ENCODE measurements at places on chromosomes 6 and 20. TPM values are rescaled to one million over a fixed set of nuclear protein-coding genes. Genes with fewer than 3 reads are reported as not detected.

- DNase-seq, result no peak
Observed at GRCh38 chr6:144481527-144481926, 196.4 kb downstream of the UTRN start.

DNA sequence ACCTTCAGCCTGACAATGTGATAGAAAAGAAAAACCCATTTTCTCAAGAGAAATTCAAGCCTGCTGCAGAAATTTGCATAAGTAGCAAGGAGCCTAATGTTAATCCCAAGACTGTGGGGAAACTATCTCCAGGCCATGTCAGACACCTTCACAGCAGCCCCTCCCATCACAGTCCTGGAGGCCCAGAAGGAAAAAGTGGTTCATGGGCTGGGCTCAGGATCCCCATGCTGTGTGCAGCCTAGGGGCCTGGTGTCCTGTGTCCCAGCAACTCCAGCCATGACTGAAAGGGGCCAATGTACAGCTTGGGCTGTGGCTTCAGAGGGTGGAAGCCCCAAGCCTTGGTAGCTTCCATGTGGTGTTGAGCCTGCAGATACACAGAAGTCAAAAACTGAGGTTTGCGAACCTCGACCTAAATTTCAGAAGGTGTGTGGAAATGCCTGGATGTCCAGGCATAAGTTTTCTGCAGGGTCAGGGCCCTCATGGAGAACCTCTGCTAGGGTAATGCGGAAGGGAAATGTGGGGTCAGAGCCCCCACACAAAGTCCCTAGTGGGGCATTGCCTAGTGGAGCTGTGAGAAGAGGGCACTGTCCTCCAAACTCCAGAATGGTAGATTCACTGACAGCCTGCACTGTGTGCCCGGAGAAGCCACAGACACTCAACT, 11.8 kb downstream of the ZBTB9 start:
- DNase-seq, result no peak

DNA sequence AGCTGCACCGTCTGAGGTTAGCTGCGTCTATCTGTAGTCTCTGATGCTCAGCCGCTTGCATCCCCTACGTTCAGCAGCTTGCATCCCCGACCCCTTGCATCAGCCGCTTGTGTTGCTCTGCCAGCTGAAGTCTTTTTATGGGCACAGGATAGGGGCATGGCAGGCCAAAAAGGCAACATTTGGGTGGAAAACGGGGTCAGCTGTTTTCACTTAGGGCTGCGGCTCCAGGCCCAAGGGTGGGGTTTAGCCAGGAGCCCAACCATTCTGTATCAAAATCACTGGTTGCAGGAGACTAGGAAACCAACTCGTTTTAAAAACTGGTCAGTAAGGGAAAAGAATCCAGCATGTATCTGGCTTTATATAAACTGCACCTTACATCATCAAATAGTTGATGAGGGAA, 49.9 kb downstream of the FAM50B start:
- DNase-seq, result no peak

The DDX39B gene
- total RNA-seq, result 478 TPM

DNA sequence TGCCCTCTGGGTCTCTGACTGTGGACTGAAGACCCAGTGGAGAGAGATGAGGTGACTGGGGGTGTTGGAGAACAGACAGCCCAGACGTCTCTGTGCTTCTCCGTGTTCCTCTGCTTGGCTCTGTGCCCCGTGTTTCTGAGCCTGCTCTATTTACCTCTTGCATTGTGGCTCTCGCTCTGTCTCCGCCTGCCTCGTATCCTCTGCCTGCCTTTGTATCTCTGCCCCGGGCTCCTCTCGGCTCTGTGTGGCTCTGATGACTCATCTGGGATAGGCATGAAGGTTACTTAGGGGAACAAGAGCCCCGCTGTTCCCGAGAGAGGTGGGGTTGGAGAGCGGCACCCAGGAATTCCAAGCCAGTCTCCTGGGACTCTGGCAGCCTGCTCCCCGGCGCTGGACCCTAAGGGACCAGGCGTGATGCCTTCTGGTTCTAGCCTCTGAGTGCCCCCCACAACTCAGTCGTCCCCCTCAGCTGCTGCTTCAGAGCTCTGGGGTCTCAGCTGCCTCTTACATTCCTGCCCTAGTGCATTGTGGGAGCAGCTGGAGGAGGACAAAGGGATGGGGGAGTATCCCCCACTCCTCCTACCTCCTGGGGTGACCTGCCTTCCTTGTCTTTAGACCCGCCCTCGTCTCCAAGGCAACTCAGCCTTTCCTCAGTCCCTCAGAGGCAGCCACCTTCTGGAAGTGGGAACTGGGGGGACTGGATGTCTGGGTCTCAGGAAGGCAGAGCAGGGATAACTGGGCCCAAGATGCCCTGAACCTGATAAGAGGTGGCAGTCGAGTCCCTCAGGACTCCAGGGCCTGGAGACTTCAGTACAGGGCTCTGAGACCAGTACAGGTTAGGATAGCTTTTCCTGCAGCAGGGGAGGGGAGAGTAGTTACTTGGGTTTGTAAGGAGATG, 1.9 kb downstream of the DDR1 start:
- no peak for DNase-seq

DNA sequence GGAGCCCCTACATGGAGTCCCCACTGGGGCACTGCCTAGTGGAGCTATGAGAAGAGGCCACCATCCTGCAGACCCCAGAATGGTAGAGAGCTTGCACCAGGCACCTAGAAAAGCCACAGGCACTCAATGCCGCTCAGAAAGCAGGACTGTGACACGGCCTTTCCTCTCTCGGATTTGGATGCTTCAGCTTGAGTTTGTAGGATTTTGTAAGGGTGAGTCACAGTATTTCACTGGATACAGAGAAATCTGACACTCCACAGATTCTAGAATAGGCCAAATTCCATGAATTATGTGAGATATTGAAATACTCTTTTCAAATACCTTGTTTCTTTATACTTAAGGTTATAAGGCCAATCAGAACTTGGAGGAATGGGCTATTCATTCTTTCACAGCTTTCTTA, 424.5 kb downstream of the HTR1B start:
- DNase-seq, result no peak

DNA sequence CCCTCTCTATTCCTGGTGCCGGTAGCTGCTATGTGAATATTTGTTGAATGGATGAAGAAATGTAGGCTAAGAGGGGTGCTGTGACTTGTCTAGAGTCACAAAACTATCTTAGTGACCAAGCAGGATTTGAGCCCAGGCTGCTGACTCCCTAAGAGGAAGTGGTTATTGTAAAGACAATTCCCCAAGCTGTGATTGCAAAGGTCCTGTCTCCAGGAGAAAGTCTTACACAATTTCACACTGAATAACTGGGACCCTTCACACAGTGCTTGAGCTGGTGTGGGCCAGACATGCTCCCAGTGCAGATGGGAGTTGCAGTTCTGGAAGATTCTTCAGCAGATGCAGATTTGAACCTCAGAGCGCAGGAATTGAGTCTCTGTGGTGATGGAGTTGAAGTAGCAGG, 38.1 kb downstream of the IYD start:
- DNase-seq, result no peak

The GRM1 gene
- not detected for total RNA-seq

- no peak for DNase-seq
Observed at GRCh38 chr6:19714434-19715166, 122.6 kb upstream of the ID4 start.

GRCh38 chr6:81938014-81938856, 185.8 kb upstream of the TENT5A start:
- DNase-seq, result no peak

Data from OCI-LY7 (cell line).